ENCODE measurements at places on chromosomes 4 and X. TPM values are rescaled to one million over a fixed set of nuclear protein-coding genes. Genes with fewer than 3 reads are reported as not detected.

The BEX2 gene
- 28.1 TPM for total RNA-seq

The OPN1MW gene
- not detected for total RNA-seq

The NR3C2 gene
- total RNA-seq, result 8.7 TPM

The CFAP47 gene
- 1.8 TPM for total RNA-seq

The FAM47A gene
- not detected for total RNA-seq

The RNF212 gene
- 3.0 TPM for total RNA-seq
